Skeletal muscle cell (primary cell): ENCODE measurements at places on chromosomes 4 and X.

DNA sequence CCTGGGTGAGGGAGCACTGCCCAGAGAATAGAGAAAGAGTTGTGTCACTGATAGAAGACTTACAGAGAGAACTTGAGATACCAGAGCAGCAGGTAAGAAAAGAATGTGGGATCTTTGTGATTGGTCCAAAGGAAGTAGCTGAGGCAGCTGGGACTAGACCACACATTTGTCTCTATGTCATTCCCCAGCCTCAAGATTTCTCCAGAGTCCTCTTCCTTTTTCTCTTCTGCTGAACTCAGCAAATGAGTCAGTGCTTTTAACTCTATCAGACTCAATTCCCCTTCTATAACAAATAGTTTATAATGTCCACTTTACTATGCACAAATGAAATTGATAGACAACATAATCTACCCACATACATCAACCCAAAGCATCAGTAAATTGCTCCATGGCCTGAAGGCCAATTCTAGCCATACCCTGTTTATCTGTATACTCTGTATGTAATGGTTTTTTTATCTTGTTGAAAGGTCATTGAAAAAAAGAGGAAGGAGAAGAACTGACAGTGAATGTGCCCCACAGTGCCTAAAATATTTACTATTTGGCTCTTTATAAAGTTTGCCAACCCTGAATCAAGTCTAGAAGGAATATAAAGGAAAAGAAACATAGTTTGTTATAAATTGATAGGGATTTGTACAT, 38.2 kb downstream of the ETDC start:
- no peak for DNase-seq

DNA sequence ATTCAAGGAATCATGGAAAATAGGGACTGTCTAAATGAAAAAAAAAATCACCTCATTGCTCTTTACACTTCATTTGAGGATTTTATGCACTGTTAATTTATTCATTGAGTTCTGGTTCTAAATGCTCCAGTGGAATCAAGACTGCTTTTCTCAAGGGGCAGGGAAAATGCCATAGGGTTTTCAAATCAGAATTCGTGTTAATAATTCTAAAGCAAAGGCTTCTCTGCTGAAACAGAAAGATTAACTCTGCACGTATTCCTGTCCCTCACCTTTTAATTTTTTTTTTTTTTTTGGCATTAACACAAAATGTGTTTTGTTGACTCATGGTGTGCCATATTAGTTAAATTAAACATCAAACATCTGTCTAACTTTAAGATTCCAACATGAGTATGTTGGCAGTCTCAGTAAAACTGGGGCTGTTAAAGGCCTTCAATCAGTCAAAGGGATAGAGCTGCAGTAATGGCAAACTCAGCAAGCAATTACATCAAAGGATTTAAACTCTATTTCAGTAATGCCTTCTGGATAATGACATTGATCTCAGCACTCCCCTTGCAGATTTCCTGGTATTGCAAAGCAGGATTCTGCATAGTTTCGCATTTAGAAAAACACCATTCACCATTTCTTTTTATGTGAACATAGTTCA, 878.1 kb downstream of the RAPGEF2 start:
- DNase-seq, result no peak

DNA sequence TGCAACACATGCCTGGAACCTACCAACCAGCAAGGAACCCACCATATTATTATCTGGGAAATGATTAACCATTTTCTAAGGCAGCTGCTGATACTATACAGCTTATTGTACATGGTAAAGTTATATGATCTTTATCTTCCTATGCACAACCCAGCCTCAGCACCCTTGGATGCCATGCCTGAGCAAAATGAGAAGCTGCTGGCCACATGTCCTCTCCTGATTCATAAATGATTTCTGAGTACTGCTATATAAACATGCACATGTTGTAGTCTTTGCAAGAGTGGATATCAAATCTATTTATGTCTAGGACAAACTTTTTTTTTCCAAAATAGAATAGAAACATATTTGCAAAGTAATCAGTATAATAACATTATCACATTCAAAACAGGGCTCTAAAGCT, 1043.6 kb downstream of the CCSER1 start:
- DNase-seq, result no peak

- DNase-seq, result no peak
Observed at GRCh38 chr4:147194604-147195003, 248.9 kb upstream of the TTC29 start.

DNA sequence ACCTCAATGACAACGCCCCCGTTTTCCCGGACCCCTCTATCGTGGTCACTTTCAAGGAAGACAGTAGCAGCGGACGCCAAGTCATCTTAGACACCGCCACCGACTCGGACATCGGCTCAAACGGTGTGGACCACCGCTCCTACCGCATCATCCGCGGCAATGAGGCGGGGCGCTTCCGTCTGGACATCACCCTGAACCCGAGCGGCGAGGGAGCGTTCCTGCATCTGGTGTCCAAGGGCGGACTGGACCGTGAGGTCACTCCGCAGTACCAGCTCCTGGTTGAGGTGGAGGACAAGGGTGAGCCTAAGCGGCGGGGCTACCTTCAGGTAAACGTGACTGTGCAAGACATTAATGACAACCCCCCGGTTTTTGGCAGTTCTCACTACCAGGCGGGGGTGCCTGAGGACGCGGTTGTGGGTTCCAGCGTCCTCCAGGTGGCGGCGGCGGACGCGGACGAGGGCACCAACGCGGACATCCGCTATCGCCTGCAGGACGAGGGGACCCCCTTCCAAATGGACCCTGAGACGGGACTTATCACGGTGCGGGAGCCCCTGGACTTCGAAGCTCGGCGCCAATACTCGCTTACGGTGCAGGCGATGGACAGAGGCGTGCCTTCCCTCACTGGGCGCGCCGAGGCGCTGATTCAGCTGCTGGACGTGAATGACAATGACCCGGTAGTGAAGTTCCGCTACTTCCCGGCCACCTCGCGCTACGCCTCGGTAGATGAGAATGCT, 2.2 kb downstream of the FAT4 start:
- DNase-seq, result no peak

GRCh38 chr4:6938647-6939271, 29.1 kb downstream of the TBC1D14 start:
- no peak for DNase-seq

DNA sequence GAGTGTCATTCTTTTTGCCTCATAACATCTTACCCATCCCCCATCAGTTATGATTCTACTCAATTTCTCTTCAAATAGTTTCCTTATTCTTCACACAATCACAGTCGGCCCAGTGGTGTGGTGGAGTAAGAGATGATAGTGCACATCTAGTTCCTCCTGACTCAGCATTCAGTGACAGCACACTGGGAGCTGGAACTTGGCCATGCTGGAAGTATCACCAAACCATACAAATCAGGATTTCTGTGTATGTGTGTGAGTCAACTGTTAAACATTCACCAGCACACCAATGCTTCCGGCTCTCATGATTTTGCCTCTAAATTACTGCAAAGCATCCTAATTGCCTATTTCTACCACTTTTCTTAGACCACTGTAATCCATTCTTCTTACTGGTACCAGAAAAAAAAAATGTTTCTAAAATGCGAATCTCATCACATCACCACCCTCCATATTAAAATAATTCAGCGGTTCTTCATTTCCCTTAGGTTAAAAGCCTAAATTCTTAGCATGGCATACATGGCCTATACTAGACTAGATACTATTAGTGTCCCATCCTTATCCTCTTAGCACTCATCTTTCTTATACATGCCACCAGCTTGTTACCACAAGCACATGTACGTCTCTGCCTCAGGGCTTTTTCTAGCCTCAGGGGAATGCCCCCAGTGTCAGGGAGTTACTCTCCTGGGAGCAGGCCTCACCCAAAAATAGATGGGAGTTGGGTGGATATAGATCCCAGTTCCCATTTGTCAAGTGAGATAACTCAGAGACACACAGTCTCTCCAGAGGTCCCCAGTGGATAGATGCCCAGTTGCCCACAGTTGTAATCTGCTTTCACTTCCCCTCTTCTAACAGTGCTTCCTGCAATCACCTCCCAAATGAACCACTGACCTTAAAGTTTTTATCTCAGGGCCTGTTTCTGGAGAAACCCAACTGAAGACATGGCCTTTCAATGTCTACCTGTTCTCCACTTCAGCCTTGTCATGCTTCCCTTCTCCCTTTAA, 49.2 kb upstream of the DDX53 start:
- peak; percentile 78 for DNase-seq

GRCh38 chrX:84156821-84157220, 31.2 kb downstream of the RPS6KA6 start:
- no peak for DNase-seq

GRCh38 chr4:102639598-102639997, 121.2 kb downstream of the MANBA start:
- DNase-seq, result no peak

- no peak for DNase-seq
Observed at GRCh38 chrX:70139736-70140135, 6.5 kb downstream of the IGBP1 start.

GRCh38 chrX:100208076-100208475, 202.0 kb downstream of the PCDH19 start:
- DNase-seq, result no peak

DNA sequence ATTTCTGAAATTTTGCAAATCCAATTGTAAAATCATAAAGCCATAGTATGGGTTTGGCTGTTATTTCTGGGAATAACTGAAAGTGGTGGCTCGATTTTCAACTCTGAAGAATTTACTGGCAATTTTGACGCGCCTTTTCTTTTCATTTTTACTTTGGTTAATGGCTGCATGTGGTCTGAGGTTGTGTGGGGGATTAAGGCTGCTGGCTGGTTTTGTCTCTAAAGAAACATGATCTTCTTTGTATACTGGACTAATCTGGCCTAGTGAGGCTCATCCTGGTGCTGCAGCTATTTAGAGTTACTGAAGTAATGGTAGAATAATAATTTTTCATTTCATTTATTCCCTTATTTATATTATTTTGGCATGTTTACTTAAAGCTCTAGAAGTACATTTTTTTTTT, 164.0 kb downstream of the RNF150 start:
- DNase-seq, result no peak

DNA sequence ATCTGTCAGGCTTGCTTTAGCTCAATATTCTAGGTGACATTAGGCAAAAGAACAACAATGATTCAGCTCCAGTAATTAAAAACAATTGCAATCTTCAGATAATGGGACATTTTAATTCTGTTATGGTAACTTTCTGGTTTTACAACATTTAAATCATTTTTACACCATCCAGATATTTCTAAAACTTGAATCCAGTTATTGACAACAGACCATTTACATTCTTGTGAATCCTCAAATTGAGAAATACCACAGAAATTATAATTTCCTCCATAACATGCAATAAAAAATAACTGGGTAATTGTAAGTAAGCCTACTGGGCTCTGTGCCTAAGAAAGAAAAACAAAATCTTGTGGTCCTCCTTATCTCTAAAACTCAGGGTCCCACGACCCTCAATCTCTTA, 195.0 kb upstream of the S100G start:
- DNase-seq, result no peak

DNA sequence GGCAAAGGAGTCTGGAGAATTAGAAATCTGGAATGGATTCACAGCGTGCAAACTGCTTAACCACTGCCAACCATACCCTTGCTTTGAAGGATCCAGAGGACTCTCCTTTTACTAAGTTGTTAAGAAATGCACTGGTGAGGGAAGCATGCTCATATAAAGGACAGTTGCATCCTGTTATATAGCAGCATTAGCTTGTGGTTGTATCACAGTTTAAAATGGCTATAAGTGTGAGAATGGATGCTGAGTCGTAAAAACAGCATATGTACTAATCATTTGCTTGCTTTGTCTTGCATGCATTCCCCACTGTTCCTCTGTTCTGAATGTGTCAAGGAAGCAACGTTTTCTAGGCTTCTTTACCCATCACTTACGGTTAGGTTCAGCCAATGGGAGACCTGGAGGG, 101.1 kb downstream of the CXCL13 start:
- no peak for DNase-seq

GRCh38 chrX:15646543-15646942, 18.1 kb downstream of the CLTRN start:
- no peak for DNase-seq

GRCh38 chr4:54101190-54102041, 1.5 kb downstream of the GSX2 start:
- DNase-seq, result no peak

- no peak for DNase-seq
Observed at GRCh38 chr4:109302361-109303139, at the start of gene COL25A1. TSS of gene COL25A1 (minus strand) at chr4:109302658.

DNA sequence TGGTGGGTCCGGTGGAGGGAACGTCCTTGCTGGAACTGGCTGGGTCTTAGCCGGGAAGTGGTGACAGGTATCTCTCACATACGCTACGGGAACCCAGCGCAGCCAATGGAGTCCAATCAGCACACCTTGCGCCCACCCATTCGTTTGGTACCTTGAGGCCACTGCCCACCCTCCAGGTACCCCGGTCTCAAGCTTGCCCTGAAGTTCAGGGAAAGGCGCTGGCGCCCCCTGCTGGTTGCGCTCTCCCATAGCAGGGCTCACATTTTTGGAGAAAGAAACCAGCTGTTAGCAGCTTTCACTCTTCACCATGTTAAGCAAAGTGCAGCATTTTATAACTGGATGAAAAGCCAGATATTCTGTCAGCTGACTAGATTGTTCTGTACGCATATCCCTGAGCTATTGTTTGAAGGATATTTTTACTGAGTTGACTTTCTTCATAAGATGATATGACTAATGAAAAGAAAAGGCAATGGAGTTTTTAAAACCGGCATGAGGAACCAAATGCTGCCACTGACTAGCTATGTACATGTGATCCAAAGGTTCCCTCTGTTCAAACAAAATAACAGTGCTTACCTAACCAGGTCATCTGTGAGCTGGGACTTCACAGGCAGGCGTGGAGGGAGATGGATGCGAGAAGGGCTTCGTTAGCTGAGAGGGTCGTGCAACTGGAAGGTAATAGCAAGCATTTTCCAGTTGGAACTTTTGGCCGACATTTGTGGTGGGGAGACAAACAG, 43.7 kb downstream of the OTOP1 start:
- DNase-seq, result no peak

GRCh38 chrX:1222531-1223241, 10.2 kb upstream of the CRLF2 start:
- no peak for DNase-seq

DNA sequence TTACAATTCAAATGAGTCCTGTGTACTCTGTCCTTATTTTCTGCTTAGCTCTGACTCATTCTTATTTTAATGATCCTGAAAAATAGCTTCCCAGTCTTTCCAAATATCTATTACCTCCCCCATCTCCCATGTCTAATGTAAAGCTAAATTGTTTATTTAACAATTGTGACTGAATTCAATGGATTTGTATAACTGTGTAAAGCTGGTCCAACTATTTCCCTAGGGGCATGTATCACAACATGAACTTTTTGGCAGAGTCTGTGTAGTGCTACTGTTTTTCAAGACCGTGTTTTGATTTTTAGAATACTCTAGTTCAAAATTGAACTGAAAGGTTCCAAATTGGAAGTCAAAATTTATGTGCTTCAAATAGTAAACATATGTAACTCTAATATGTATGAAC, 67.8 kb downstream of the SPCS3 start:
- peak; percentile 89 for DNase-seq

GRCh38 chr4:173367285-173367684, 3.5 kb upstream of the SAP30 start:
- DNase-seq, result no peak

GRCh38 chr4:127846061-127846460, 34.6 kb upstream of the PLK4 start:
- no peak for DNase-seq

- DNase-seq, result no peak
Observed at GRCh38 chrX:39898147-39898546, 199.6 kb downstream of the BCOR start.

GRCh38 chrX:116379854-116380253, 56.6 kb upstream of the SLC6A14 start:
- DNase-seq, result peak; percentile 83
